ENCODE measurements at places on chromosomes 2 and 18.

DNA sequence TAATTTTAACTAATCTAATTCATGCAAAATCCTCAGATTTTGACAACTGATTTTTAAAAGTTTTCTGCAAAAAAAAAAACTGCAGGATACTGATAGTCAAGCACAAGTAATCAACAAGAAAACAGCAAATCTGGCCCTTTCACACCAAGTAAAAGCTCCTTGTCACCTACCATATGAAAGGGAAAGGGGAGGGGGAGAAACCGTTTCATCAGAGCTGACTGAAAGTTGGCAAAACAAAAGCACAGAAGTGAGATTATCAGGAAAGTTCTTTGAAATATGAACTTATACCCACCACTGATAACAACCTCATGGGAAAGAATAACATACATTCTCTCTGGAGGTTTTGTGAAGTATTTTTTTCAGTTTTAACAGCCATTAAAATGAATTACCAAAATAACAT, 38.7 kb downstream of the ZNF521 start:
- DNase-seq, result no peak

DNA sequence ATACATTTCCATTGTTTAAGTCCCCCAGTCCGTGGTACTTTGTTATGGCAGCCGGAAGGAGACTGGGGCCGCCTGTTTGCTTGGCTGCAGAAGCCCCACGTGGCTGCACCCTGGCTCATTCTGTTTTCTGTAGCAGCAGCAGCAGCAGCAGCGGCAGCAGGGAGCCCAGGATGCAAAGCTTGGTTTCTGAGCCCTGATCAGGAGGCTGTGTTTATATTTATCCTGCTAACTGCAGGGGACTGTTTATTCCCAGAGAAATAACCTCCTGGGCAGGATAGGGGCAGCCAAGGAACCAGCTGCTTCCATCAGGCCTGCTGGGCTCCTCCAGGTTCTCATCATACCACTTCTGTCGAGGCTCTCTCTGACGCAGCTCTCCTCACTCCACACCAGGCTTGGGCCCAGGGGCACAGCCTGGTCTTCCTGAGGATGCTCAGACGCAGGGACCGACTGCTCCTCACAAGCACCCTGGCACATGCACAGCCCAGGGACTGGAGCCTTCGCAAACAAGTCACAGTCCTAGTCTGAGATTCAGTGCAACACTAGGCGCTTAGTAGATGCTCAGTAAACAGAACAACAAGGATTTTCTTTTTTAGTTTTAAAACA, 139.0 kb downstream of the MSH2 start:
- no peak for DNase-seq

- DNase-seq, result no peak
Observed at GRCh38 chr2:85394976-85395375, 15.2 kb downstream of the CAPG start.

- no peak for DNase-seq
Observed at GRCh38 chr2:28206762-28207161, 185.9 kb upstream of the FOSL2 start.

- DNase-seq, result no peak
Observed at GRCh38 chr18:62458868-62459716, 63.7 kb upstream of the ZCCHC2 start.

- no peak for DNase-seq
Observed at GRCh38 chr2:68834737-68835376, 36.3 kb downstream of the BMP10 start.

- no peak for DNase-seq
Observed at GRCh38 chr2:219107758-219108157, 47.0 kb upstream of the IHH start.

- DNase-seq, result no peak
Observed at GRCh38 chr2:101858246-101858645, 133.5 kb upstream of the IL1R2 start.

DNA sequence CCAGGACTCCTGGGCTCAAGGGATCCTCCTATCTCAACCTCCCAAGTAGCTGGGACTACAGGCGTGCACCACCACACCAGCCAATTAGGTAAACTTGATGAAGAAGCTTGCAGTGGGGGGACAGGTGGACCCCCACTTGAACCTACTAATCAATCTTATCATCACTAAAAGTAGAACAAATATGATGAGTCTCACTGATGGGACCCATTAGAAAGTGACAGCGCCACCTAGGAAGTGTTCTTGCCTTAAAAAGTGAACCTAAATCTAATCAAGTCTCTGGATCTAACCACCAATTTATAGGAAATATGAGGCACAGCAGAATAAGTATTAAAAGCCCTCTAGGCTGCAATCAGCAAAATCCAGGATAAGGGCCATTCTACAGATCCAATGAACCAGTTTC, 79.2 kb downstream of the BIN1 start:
- DNase-seq, result no peak

- no peak for DNase-seq
Observed at GRCh38 chr2:86498468-86499260, 57.5 kb downstream of the KDM3A start.

- DNase-seq, result no peak
Observed at GRCh38 chr2:168607992-168608391, 151.9 kb downstream of the CERS6 start.

DNA sequence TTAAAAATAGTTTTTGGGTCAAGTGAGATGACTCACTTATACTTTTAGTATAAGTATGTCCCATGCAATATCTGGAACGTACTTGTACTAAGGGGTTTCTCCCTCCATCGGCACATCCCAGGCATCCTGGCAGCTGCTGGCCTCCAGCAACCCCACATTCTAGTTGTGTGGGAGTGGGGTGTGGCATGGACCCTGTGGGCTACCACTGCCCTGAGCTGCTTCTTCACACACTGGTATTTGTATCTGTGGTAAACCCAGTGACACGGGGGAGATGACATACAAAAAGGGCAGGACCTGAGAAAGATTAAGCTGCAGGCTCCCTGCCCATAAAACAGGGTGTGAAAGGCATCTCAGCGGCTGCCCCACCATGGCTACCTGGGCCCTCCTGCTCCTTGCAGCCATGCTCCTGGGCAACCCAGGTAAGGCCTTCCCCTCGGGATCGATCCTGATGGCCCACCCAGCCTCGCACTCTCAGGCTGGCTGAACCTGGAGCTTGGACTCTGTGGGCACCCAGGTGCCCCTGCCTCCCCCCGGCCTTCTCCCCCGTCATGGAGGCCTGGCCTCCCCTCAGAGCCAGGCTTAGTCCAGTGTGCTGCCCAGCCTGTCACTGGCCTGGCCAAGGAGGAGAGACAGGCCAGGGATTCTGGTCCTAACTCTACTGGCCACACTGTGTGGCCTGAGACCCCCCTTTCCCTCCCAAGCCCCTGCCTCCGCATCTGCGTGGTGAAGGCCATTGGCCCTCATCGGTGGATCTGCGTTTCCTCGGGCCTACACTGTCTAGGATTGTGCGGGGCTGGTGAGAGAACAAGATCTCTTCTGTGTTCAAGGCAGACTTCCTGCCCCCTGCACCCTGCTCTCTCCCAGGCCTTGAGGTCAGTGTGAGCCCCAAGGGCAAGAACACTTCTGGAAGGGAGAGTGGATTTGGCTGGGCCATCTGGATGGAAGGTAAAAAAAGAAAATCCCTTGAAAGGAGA, at the start of gene GNLY:
Gene GNLY (plus strand): TSS at position 307 of the 974 bp plus-strand sequence. CDS start 61 bp downstream, at position 368.
- no peak for DNase-seq

- no peak for DNase-seq
Observed at GRCh38 chr2:134564549-134564948, 154.3 kb downstream of the TMEM163 start.

- no peak for DNase-seq
Observed at GRCh38 chr2:60306267-60306861, 247.1 kb downstream of the BCL11A start.

DNA sequence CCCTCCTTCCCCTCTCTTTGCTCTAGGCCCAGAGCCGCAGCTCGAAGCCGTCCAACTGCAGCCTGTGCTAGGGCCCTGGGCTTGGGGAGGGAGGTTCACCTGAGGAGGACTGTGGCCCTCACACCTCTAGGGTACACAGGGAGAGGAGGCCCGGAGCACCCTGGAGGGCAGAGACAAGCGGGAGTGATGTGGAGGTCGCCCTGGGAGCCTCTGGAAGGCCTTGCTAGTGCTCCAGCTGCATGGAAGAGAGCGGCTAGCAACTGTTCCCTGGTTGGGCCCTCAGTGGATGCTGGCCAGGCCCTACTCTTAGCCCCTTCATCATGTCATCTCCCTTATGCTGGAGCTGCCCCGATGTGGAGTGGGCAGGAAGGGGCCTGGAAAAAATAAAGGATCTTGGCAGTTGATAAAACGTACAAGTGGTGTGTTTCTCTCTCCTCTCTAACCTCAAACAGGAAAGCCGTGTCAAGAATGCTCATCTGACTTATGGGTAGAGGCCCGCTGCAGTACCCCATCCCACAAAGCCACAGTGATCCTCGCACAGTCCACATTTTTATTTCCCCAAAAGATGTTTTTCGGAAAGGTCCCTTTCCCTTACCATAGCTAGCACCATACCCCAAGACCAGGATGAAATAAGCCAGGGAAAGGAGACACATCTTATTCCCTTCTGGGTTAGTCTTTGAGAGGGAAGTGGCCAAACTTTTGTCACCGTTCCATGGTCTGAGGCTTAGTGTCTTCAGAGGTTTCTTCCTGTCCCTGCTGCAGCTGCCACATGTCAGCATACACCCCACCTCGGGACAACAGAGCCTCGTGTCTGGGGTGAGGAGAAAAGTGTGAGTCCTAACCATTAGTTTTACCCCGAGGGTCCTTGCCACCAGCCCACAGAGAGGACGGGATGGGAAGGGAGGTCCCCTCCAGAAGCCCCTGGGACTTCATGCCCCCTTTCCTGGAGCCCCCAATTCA, 2.9 kb downstream of the ZFAND2B start:
- DNase-seq, result no peak

GRCh38 chr2:215003001-215003400, 135.4 kb downstream of the ABCA12 start:
- DNase-seq, result no peak

DNA sequence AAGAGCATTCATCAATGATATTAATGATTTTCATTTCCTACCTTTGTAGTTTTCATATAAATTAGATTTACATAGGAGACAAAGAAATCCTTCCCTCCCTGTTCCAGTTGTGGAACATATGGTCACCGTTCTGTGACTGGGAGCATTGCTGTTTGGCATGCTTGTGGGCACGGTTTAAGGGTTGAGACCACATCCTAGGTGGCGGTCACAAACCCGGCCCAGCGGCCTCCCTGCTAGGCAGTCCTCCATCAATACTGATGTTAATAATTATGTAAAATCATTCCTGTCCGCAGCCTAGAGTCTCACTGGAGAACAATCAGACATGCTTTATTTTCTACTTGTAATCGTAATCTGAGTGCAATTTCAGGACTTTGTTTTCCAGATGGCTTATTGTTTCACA, 117.9 kb downstream of the AGAP1 start:
- no peak for DNase-seq

DNA sequence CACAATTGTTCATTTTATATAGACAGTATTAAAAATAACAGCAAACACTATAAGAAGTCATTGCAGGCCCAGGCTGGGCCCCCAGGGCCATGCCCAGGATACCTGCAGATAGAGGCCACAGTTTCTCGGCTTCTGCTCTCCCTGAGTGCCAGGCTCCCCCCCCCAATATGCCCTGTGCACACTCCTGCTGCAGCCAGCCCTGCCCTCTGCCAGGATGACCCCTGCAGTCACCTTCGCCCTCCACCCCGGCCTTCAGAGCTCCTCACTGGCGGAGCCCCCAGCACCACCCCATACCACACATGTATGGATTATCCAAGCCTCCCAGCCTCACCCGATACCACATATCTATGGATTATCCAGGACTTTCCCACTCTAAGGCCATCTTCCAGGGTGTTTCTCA, 104.5 kb downstream of the TPO start:
- DNase-seq, result no peak

- no peak for DNase-seq
Observed at GRCh38 chr2:104804148-104804890, 49.6 kb upstream of the POU3F3 start.

- DNase-seq, result no peak
Observed at GRCh38 chr2:199462956-199463692, 5.4 kb upstream of the SATB2 start.

GRCh38 chr2:56217106-56217505, 33.3 kb downstream of the CCDC85A start:
- DNase-seq, result no peak

Data from GM06990 (cell line).